ENCODE measurements at places on chromosomes 1 and 21.
A peak's percentile ranks its signal among the peaks of the same experiment; 100 is the strongest.

DNA sequence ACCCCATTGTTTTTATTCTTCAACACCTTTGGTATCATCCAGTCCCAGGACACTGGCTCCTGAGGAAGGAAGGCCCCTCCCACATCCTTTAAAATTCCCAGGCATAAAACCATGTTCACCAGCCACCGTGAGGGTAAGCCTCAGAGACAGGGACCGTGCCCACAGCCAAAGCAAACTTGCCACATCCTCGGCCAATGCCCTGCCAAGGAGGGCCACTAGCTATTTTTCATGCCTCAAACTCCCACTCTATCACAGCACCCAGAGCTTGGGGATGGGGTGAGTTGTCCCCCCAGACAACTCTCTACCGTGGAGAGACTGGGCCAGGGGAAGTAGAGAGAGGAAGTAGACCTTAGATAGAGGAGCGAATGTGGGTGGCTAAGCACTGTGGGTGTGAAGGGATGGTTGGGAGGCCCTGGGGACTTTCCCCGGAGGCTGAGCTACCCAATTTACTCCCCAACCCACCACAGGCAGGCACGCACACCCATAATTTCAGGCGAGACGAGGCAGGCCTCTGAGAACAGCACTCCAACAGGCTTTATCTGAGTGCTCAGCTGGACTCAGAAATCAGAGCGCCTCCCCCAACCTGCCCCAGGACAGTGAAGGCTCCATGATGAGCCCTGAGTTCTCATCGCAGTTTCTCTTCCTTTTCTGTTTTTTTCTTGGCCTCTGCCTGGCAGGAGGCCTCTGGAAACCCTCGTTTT lies 15.9 kb upstream of the BTG2 start:
- no peak for DNase-seq

GRCh38 chr1:110135666-110136065 lies 14.6 kb upstream of the SLC6A17 start:
- peak; percentile 65 for DNase-seq

- DNase-seq: no peak
Measured at GRCh38 chr1:49397086-49397485, 620.4 kb upstream of the BEND5 start.

GRCh38 chr1:7608628-7609305 lies 162.3 kb upstream of the VAMP3 start:
- peak; percentile 33 for DNase-seq

- no peak for DNase-seq
Measured at GRCh38 chr1:37290718-37291117, 183.7 kb upstream of the ZC3H12A start.

GRCh38 chr1:27436204-27437159 lies 44.1 kb downstream of the GPR3 start:
- no peak for DNase-seq

- peak; percentile 82 for DNase-seq
Measured at GRCh38 chr1:109535971-109536491, 3.6 kb upstream of the GPR61 start.

DNA sequence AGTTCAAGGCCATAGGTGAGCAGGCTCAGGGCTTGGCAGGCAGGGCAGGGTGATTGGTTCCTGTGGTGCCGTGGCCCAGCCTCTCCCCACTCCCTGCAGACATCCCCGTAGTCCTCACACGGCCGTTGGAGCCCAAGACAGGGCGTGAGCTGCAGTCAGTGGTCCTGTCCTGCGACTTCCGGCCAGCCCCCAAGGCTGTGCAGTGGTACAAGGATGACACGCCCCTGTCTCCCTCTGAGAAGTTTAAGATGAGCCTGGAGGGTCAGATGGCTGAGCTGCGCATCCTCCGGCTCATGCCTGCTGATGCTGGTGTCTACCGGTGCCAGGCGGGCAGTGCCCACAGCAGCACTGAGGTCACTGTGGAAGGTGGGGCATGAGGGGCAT lies 71.9 kb downstream of the OBSCN start:
- DNase-seq: no peak

GRCh38 chr1:62407398-62408009 lies 29.3 kb upstream of the USP1 start:
- peak; percentile 37 for DNase-seq

DNA sequence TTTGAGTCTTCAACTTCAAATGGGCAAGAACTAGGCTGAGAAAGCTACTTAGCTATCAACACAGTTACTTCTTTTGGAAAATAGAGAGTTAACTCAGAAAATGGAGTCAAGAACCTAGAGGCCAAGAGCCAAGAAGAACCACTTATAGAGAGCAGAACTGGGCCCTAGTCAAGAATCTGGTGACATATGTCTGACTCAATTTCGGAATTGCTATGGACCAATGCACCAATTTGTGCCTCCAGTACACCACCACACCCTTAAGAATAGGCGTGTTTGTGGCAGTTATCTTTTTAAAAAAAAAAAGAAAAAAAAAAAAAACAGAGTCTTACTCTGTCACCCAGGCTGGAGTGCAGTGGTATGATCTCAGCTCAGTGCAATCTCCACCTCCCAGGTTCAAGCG lies 7.8 kb downstream of the S100A2 start:
- no peak for DNase-seq

- DNase-seq: peak; percentile 32
Measured at GRCh38 chr1:64505232-64505943, 35.5 kb downstream of the CACHD1 start.

DNA sequence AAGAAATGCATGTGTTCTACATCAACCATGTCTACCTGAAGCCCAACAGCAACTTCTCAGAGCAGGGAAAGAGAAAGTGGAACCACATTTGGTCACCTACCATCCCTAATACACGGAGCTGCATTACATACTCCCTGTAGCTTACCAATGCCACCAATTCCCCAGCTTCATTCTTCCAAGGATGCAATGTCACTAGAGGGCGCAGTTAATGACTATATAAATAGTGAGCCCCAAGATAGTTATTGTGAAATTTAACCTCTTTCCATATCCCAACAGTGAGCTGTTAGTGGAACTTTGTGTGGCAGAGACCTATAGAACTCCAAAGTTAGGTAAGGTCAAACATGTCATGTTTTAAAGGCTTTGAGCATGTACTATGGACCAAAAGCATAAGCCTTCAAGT lies 618.3 kb downstream of the SMYD3 start:
- DNase-seq: no peak

- no peak for DNase-seq
Measured at GRCh38 chr1:187010571-187011309, 182.0 kb downstream of the PLA2G4A start.

DNA sequence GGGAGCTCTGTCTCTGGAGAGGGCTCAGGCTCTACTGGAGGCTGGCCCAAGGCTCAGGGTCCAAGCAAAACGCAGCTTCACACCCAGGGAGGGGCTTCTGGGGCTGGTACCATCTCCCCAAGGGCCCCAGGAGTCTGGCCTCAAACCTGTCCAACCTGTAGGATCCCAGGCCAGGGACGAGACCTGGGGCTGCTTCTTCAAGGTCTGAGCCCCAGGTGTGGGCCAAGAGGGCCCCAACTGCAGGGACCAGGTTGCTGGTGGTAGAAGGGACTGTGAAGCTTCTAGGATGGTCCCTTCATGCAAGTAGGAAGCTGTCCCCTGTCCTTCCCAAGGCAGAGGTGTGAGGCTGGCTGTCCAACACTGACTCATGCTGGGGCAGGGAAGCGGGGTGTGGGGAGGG lies 7.8 kb upstream of the MMEL1 start:
- no peak for DNase-seq

DNA sequence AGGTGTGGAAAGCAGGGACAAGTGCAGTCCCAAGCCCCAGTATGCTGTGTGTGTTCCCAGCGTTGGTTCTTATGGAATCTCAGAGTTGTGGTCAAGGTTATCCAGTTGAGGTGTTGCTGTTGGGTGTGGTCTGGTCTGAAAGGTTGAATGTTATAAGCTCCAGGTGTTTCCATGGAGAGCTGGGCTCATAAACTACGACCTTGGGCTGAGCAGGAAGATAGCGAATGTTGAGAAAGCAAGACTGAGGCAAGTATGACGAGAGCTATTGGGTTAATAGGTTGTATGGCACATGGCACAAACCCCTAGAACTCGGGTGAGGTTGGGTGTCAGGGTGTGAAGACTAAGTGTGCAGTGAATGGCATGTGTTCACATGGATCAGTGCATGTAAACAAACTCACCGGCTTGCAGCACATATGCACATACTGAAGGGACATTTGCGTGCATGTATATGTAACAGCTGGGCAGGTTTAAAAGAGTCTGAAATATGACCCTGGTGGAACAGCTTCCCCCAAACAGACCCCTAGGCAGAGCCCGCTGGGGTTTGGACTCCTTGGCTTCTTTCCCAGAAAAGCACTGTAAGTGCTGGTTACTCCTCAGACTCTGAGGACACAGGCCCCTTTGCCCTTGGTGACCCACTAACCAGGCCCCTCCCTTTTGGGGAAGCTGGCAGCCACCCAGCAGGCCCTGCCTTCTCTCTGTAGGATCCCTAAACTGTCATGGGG lies 117.5 kb downstream of the NAV1 start:
- DNase-seq: peak; percentile 83

DNA sequence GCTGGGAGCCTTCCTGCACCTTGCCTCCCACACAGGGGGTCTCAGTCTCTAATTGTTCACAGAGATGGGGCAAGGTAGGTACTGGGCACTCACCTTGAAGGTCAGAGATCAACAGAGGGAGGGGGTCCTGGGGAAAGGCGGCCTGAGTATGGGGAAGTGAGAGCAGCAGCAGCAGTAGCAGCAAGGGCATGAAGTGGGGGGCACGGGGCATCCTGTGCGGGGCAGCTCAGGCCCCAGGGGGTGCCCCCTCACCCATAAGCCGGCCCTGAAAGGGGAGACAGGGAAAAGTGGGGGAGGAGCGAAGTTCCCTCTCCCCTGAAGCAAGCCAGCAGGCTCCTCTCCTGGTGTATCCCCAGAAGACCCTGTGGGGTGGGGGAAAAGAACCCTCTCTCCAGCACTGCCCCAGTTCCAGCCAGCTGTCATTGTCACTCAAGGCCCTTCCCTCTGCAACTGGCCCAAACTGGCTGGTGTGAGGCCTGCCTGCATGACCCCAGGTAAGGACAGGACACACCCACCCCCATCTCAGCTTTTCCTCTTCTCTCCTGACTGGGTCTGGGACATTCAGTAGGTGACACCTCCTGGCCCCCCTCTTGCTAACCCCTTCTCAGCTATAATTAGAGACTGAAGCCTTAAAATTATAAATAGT lies 3.9 kb downstream of the SEMA6C start:
- no peak for DNase-seq

DNA sequence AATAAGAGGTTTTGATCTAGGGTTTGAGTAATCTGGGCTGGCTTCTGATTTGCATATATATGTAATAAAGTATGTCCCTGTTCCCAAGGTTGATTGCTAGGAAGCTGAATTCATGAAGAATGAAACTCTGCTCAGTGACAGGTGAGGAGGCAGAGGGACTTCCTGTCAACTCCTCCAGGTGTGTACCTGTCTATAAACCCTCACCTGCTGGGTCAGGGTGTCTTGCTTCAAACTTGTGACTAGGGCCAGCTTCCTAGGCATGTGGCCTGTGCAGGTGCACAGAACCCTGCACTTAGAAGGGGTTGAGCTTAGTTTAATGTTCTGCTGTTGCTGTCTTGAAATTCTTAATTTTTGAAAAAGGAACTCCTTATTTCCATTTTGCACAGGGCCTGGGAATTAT lies 21.1 kb downstream of the OLFML3 start:
- DNase-seq: no peak

GRCh38 chr1:61956784-61957183 lies 214.5 kb downstream of the PATJ start:
- DNase-seq: no peak
